ENCODE measurements at places on chromosomes 7 and 10.
A peak's percentile ranks its signal among the peaks of the same experiment; 100 is the strongest.

- no peak for DNase-seq
These were observed 13.6 kb downstream of the GNG11 start for GRCh38 chr7:93935102-93935501.

DNA sequence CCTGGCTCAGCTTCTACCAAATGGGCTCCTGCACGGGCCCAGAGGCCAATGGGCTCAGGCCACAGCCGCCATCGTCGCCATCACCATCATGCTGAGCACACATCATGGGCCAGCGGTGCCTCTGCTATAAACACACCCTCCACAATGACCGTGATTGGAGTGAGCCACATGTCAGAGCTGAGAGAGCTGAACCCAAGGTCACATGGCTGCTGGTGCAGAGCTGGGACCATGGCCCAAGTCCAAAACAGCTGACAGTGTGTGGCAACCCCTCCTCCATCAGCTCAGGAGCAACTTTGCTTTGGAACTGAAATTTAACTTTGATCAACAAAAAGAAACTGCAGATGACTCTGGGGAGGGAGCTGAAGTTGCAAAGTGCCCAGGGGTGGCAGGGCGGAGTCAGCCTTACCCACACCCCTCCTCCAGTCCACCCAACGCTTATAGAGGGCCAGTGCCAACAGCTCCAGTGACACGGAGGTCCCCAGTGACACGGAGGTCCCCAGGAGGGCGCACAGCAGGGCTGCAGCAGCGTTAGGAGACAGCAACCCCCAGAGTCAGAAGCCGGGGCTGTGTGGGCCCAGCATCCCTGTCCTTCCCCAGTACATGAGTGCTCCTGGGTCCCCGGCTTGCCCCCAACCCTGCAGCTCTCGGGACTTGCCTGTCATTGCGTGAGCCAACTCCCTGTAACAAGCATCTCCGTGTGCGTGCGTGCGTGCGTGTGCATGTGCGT is 249.6 kb downstream of the ELFN1 start:
- no peak for DNase-seq

DNA sequence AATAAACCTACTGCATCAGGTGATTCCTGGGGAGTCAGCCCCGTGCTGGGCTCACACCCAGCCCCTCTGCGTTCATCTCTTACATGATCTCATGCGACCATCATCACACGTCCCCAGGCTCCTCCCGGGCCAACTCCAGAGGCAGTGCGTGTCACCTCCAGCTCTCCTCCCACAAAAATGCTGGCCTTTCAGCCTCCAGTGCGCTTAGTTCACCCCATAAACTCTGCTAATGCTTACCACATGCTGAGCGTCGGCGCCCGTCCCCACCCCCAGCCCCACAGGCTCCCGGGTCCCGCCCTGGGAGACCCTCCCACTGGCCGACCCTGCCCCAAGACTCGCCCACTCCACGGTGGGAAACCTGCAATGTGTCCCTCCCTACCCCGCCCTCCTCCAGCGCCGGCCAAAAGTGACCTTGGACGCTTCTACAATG is 816 bp upstream of the SDK1 start:
- peak; percentile 30 for DNase-seq

- DNase-seq, result no peak
These were observed 147.3 kb downstream of the ZEB1 start for GRCh38 chr10:31466313-31466712.

GRCh38 chr10:47235484-47235883 is 64.5 kb upstream of the GDF10 start:
- no peak for DNase-seq
